SIG-M5 (cell line): ENCODE measurements at places on chromosomes 5 and 9.

GRCh38 chr9:107673861-107674720, 184.5 kb upstream of the KLF4 start:
- DNase-seq = no peak

GRCh38 chr5:39816156-39816845, 391.5 kb upstream of the DAB2 start:
- DNase-seq = no peak

DNA sequence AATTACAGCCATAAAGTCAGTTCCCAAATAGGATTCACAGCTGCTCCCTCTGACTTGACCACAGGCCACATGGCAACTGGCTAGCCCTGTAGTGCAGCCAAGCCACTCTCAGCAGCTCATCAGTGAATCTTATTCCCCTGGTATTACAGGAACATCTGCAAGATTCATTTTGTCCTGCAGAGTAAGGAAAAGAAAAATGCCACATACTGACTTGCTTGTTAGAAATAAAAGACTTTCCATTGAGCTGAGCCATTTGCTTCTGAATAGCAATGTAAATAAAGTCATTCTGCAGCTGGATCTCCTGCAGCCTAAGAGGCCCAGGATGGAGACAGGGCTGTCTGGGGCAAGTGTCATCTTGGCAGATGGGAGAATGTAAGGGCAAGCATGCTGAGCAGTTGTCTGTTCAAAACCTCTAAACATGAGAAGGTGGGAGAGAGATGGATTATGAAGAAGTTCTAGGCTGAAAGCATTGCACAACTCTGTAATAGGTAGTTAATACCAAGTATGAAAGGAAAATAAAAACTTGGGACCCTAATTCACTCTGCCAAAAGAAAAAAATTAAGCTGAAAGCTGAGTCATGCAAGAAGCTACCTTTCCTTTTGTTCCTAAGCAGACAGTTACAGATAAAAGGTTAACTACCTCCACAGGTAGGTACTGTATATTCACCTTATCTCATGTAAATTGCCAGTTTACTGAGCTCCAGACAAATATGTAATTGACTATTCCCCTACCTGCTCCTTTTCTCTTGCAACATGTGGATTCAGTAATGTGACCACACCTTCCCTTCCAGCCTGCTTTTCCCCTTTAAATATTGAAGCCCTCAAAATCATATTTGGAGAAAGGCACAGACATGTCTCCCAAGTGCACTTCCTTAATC, 244.4 kb upstream of the RAI14 start:
- DNase-seq = no peak

DNA sequence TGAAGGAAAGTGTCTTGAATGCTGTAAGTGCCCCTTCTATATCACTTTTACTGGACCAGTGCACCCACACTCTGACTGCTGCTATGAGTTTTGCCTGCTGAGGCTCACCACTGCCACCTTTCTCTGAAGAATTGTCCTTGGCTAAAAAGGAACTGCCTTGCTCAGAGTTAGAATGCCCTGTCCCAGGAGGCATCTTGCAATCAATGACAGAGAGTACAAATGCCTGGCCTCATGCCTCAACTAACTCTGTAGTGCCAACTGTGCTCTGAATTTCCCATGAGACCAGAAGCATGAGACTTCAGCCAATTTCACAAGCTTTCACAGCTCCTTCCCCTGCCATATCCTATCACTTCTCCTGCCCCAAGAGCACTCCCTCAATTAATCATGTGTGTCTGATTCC, 569.7 kb downstream of the ZNF608 start:
- no peak for DNase-seq

DNA sequence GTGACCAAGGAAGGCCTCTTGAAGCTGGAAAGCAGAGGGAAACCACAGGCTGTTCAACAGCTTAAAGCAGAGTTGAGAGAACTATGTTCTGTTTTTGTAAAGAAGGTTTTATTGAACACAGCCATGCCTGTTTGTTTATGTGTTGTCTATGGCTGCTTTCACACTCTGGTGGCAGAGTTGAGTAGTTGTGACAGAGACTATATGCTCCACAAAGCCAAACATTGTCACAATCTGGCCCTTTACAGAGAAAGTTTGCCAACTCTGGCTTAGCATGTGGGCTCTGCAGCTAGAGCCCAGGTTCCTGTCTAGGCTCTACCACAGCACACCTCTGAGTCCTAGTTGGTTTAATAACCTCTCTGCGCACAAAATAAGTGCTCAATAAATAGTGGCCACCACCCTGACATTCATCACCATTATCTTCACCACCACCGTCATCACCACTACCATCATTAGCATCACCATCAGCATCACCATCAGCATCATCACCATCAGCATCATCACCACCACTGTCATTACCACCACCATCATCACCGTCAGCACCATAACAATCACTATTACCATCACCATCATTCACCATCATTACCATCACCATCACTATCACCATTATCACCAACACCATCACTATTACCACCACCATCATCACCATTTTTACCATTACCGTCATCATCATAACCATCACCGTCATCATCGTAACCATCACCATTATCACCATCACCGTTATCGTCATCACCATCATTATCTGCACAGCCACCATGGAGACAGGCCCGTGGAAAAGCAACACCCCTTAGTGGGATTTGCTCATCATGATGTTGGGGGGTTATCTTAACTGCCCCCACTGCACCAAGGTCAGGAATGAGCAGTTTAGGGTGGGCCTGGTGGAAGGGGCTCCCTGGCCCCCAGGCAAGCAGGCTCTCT, 18.3 kb downstream of the AKNA start:
- no peak for DNase-seq

DNA sequence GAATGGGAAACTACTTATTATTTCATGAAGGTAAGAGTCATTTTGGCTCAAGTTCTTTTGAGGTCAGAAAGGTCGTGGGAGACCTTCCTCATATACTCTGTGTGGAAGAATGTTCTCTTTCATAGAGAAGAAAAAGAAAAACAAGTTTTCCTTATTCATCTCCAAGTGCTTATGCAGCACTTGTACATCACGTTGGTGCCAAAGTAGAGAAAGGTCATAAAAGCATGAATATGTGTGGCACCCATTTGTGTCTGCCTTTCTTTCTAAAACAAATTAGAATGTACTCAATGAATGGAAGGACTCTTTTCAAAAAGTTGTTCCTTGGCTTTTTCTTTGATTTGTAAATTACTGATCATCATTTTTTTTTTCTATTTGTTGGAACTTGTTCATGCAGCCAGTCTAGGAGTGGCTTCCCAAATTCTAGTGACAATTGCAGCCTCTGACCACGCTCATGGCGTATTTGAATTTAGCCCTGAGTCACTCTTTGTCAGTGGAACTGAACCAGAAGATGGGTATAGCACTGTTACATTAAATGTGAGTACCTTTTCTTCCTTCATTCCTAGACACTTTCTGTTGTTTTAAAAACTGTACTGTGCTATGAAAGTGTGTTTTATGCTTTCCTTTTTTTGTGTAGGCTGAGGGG, 122.4 kb downstream of the ADGRV1 start:
- DNase-seq = no peak

DNA sequence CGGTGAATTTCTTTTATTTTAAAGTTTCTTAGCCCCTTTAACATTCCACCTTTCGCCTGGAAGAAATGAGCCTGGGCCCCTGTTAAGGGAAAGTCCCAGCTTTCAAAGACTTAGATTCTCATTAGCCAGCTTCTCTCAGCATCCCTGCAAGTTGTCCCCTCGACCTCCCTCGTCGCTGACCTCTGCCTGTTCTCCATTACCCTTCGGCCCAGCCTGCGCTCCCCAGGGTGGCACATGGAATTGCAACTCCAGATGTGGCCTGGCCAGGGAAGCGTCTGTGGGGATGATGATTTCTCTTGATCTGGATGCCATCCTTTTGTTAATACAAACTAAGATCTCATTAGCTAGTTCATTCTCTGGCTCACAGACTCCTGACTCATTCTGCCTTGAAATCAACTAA, 43.4 kb upstream of the FANCC start:
- DNase-seq = no peak

DNA sequence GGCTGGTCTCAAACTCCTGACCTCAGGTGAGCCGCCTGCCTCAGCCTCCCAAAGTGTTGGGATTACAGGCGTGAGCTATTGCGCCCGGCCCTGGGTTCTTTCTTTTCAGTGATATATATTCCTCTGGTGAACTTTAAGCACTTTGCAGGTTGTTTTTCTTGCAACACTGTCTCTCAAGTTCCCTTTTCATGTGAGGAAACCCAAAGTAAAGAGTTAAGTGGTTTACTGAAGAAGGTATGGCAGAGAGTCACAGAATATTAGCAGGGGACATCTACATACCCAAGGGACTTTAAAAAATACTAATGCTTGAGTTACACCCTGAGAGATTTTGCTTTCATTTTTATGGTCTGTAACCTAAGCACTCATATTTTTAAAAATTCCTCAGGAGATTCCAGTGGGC, 6.7 kb upstream of the GAPT start:
- no peak for DNase-seq

GRCh38 chr5:80925931-80926330, 34.2 kb upstream of the RASGRF2 start:
- DNase-seq = peak; percentile 21

DNA sequence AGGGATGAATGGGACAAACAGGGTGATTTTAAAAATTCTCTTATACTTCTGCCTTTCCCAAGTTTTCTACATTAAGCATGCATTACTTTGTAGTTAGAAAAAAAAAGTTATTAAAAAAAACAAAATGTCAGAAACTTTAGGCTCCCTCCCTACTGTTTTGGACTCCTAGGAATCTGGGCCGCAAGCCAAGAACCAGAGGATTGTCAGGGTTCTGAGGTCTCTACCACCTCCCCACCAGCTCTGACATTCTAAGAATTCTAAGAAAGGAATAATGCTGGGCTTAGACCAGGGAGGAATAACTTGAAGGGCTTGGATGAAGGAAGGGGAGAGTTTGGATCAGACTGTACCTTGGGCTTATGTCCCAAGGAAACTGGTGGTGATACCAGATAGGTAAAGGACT, 1.1 kb upstream of the ARHGEF39 start:
- no peak for DNase-seq

DNA sequence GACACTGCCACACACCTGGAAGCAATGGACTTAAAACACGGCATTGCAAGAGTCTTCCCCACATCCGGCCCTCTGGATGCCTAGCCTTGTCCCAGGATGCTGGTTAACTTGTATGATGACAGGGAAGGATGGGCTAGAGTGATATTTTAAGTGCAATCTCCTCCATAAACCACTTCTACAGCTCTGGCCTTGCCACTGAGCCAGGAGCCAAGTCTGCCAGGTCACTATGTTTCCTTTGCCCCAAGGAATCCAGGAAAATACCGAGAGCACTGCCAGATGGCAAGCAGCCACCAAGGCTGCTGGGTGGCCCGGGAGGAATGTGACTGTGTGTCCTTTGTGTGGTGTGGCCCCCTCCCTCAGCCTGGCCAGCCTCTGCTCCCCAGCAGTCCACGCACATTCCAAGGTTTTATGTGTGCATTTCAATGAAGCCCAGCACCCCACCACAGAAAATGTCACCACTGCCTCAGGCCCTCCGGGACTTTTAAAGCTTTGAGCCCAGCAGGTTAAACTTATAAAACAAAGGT, 106.0 kb downstream of the FRMD3 start:
- DNase-seq = no peak

DNA sequence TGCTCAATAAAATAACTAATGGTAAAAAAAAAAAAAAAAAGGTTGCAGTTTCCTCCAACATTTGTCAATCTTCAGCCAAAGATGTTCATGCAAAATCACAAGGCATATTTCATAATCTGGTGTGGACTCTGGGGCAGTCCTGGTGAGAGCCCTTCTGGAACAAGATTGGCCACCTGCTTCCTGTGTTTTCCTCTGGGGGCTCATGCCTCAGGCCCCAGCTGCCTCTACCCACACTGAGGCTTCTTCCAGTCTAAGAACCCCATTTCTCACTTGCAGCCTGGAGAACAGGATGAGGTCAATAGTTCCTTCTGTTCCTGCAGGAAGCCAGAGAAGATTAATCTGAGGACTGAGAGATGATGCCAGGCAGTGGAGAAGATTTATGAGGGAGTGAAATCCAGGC, 492.6 kb upstream of the BRINP1 start:
- no peak for DNase-seq

DNA sequence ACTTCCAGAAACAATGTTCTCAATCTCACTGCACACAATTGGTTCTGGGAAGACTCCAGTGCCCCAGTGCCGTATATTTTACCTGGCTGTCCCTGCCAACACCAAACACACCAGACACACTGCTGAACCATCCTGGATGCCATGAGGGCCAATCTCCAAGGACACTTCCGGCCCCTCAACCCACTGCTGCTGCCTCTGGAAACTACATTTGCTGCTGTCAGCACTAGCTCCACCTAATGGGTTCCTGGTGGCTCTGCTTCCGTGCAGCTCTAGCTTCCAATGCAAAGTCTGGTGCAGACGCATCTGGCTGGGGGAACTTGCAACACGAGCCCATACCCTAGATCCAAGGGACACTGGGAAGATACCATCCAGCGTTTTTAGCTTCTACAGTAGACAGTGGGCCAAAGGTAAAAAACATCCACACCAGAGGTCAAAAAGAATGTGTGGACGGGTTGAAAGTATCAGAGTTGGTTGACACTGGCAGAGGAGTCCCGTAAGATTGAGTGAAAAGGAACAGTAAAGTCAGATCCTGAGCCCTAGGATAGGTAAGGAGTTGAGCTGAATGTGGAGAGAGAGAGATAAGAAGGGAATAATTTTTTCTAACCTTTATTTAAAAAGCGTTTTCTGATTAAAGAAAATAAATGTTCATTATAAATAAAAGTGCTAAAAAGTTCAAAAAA, 99.7 kb upstream of the KIF2A start:
- no peak for DNase-seq

DNA sequence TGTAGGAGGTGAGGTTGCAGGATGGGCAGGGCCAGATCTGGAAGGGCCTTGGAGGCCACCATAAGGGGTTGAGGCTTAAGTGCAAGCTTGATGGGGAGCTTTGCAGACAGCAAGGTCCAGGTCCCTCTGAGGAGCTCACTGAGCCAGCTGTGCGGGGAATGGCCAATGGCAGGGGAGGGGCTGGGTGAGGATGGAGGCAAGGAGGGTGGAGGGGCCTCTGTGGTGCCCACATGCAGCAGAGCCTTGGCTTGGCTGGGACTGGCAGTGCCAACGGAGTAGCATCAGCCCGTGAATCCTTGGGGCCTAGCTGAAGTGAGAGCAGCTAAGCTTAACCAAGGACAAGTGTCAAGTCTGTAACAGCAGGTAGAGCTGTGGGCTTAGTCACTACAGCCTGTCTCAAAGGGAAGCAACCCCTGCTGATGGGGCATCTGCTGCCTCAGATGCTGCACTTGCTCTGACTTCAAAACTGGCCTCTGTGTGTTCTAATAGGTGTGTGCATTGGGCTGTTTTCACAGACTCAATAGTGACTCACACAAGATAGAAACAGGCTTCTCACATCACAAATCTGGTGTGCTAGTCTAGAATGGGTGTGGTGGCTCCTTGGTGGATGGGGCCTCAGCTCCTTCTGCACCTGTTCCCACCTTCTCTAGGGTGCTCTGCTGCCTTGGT, 16.3 kb downstream of the GALNT12 start:
- no peak for DNase-seq

DNA sequence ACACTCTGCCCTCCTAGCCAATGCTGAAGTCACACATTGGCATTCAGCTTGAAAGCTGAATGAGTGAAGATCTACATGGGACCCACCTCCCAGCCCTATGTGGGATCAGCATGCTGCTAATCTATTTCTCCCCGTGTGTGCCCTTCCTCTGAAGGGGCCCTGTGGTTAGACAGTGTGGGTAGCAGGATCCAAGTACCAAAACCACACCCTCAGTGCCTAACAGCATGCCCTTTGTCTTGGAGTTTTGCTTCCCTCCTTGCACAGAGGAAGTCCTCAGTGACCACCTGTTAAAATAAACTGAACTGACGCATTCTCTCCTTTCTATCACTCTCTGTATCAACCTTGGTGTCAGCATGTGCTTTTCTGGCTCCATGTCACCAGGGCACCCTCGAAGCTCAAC, 25.0 kb downstream of the SH3TC2 start:
- peak; percentile 67 for DNase-seq

GRCh38 chr5:10401498-10401897, 40.2 kb upstream of the ROPN1L start:
- no peak for DNase-seq
